Activated CD4-positive, alpha-beta T cell treated with anti-CD3 and anti-CD28 coated beads, Interleukin-2, Interleukin-4, amounts not matched to agents 100 ng/mL and 50 ng/mL, durations not matched to agents 16 hours and 8 hours (primary cell): ENCODE measurements at places on chromosomes 6 and 20.

DNA sequence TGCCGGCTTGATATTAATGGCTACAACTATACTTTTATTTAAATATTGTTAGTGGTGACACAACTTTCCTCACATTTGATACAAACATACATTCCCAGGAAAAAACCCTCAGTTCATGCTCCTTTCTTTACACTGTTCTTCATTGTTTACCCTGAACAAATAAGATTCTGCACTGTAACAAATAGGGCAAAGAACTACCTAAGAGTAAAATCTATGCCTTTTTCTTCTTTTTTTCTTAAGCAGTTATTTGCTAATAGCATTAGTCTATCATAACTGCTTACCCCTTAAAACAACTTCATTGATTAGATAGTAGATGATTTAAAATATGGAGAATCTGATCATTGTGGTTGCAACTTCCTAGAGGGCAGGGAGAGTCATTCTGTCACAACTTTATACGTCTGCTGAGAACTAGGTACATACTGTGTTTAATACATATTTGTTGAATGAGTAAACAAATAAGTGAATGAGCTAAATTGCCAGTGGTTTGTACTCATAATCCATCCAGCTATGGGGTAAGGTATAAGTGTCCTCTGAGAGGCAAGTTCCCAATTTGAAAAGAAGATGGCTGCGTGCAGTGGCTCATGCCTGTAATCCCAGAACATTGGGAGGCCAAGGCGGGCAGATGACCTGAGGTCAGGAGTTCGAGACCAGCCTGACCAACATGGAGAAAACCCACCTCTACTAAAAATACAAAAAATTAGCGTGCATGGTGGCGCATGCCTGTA, 161.0 kb downstream of the CDK19 start:
- DNase-seq, result no peak

GRCh38 chr6:116386581-116387299, 16.0 kb downstream of the DSE start:
- DNase-seq, result no peak

DNA sequence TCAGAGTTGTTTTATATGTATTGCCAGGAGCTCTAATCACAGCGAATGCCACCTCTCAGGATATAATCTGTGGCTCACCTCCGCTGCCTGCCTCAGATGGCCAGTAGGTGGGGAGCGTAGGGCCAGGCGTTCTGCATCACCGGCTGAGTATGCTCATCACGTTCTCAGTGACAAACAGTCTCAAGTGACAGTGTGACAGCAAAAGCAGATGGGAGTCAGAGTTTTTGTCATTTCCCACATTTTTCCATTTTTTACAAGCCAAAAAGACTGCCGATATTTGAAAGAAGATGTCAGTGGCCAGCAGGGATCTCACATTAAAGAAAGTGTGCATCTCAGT, 208.7 kb downstream of the ALDH8A1 start:
- DNase-seq, result no peak

DNA sequence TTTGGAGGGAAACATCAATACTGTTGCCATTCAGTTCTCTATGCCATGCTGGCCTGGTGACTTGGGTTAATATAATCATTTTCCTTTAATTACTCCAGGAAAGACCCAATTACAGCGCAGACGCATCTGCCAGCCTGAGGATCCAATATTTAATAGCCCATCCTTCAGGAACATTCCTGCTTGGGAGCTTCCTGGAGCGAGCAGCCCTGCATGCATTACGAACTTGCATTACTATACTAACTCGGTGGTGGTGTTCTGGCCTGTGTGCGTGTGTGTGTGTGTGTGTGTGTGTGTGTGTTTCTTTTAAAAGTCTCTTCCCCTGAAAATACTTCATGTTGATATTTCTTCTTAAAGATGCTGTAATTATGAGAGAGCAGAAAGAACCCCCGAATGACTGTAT, 26.5 kb downstream of the PMEPA1 start:
- DNase-seq, result no peak

DNA sequence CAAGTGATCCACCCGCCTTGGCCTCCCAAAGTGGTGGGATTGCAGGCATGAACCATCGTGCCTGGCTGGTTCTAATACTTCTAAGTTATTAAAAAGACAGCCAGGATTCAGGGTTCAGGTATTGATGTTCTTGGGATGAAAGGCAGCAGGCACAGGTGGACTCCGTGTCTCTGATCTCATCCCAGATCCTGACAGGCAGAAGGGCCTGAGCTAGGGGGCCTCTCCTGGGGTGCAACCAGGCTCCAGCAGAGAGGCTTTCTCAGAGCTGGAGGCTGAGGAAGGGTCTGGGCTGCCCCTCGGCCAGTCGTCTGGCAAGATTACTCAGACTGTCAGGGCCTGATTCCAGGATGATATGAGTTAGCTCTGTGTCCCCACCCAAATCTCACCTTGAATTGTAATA, 106.3 kb downstream of the SCML4 start:
- DNase-seq, result no peak

GRCh38 chr6:4564801-4565271, 211.4 kb upstream of the CDYL start:
- DNase-seq, result no peak

DNA sequence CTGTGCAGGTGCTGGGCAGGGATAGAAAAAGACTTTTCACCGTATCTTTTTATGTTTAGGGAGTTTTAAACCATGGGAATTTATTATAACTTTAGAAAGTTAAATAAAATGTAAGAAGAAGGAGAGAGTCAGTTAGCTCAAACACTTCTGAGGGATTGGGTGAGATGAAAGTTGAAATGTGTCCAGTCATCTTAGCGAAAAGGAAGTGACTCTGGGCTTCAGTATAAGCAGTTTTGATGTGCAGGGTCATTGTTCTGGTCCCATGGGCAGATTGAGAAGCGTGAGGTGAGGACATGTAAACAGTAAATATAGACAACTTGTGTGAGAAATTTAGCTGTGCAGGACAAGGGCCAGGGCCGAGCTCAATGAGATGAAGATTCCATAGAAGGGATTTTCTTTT, 66.9 kb downstream of the TOX2 start:
- DNase-seq, result no peak

GRCh38 chr6:22091424-22091948, 205.3 kb downstream of the PRL start:
- DNase-seq, result peak; percentile 46
